ENCODE measurements at places on chromosomes 2 and 18.

DNA sequence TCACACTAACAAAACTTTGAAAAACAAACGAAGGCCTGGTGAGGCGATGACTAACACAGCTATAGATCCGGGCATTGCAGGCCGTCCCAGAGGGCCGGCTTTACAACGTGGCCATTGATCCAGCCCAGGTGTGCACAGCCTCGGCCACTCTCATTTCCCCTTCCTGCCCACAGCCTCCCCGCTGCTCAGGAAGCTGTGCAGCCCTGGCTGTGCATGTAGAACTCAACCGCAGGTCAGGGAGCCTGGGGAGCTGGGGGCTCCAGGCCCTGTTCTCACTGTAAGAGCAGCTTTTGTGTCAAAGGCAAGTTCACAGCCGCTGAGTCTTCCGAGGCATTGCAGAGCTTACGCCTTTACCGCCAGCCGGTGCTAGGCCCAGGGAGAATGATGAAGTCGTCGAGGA lies 87.2 kb downstream of the LONRF2 start:
- no peak for DNase-seq

- peak; percentile 54 for DNase-seq
Measured at GRCh38 chr2:100606726-100607343, 44.0 kb downstream of the PDCL3 start.

GRCh38 chr2:18771212-18771611 lies 181.8 kb upstream of the NT5C1B start:
- DNase-seq: no peak

- no peak for DNase-seq
Measured at GRCh38 chr18:9750606-9751304, 42.7 kb downstream of the RAB31 start.

- no peak for DNase-seq
Measured at GRCh38 chr18:64840911-64841701, 692.2 kb upstream of the LINC00305 start.

GRCh38 chr2:224729435-224729834 lies 13.3 kb upstream of the CCDC195 start:
- DNase-seq: no peak

DNA sequence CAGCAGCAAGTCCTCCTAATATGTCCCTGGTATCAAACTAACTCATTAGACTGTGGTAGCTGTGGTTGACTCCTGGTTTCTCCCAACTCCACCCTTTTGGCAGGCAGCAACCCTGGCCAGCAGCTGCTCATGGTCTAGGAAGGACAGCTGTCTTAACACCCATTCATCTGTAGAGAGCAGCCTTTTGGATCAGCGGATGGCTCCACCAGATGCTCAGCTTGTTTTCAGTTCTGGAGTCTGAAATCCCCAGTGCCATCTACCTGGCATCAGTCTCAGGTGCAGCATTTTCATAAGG lies 100.5 kb downstream of the SPOPL start:
- DNase-seq: no peak

GRCh38 chr2:46977899-46978298 lies 62.3 kb upstream of the MCFD2 start:
- peak; percentile 84 for DNase-seq

DNA sequence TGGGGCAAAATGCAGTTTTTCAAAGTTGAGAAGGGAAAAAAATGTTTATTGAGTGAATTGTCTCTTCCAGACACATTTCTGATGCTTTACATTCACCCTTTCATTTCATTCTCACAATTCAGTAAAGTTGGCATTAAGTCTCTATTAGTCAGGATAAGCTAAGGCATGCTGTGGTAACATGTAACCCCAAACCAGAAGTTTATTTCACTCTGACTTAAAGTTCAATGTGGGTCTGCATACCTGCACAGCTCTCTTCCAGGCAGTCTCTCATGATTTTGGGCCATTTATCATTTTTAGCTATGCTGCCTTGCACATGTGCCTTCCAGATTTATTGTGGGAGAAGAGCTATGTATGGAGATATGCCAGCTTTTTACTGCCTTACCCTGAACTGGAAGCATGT lies 48.0 kb downstream of the DDX18 start:
- no peak for DNase-seq

- DNase-seq: no peak
Measured at GRCh38 chr2:159144776-159145614, 141.5 kb downstream of the WDSUB1 start.

DNA sequence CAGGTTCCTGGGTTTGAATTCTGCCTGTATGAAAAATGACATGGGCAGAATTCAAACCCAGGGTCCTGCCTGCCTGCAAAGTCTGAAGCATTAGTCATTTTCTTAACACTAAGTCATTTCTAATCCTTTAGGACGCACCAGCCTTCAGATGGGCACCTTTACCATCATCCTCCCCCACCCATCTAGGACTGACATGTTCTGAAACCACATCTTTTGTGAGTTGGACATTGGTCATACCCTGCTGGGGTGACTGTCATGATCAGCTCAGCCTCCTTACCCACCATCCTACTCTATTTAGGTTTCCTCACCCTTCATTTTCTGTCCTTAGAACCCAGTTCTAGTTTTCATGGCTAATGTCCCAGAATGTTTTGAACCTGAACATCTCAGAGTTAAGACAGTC lies 104.9 kb downstream of the TRIB2 start:
- DNase-seq: no peak

GRCh38 chr2:38436227-38436664 lies 59.2 kb upstream of the ATL2 start:
- DNase-seq: no peak

DNA sequence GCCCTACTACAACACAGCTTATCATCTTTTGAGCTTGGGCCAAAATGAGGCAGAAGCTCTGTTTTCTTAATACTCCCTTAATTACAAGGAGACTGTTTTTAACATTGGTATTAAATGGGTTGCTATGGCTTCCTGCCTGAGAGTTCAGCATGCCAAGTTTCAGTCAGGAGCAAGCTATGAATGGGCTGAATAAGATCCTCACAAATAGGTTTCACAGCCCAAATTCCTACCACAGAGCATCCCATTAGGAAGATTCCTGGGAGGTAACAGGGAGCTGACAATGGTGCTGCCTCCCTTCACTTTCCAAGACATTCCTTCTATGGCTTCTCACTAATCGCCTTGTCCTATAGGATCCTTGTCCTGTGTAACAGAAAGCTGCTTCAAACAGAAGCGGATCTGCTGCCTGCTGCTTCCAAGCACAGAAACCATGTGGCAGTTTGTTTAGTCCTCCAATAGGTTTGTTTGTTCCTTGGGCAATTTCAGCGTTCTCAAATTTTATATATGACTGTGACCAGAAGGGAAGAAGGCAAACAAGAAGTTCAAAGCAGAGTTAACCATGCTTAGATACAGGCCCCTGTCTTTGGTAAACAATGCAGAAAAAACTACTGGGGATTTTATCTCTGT lies 70.9 kb downstream of the NCKAP5 start:
- peak; percentile 40 for DNase-seq

DNA sequence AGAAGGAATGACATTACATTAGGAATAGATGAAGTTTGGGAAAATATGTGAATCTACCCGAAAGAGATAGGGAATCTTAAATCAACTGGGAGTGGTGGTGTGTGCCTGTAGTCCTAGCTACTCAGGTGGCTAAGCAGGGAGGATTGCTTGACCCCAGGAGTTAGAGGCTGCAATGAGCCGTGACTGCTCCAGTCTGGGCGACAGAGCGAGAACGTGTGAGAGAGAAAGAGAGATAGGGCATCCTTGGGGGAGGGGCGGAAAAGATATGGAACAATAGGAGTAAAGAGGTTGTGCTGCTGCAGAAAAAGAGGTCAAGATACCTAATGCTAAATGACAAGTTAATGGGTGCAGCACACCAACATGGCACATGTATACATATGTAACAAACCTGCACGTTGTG lies 47.1 kb upstream of the ADAM23 start:
- no peak for DNase-seq

DNA sequence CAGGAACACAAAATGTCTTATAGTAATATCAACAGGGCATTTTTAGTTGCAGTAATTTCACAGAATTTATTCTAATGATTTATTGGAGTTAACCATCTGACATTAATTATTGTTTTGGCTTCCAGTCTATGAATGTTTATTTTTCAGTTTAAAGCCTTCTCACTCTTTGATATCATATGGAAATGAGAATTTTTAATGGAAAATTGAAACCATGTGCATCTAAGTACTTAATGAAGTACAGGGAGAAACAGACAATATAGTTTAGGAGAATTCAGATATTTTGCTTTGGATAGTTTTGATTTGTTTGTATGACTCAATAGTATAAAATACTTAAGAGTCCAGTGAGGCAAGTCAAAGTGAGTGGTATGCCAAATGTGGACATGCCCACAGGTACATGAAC lies 126.1 kb downstream of the OLA1 start:
- no peak for DNase-seq

DNA sequence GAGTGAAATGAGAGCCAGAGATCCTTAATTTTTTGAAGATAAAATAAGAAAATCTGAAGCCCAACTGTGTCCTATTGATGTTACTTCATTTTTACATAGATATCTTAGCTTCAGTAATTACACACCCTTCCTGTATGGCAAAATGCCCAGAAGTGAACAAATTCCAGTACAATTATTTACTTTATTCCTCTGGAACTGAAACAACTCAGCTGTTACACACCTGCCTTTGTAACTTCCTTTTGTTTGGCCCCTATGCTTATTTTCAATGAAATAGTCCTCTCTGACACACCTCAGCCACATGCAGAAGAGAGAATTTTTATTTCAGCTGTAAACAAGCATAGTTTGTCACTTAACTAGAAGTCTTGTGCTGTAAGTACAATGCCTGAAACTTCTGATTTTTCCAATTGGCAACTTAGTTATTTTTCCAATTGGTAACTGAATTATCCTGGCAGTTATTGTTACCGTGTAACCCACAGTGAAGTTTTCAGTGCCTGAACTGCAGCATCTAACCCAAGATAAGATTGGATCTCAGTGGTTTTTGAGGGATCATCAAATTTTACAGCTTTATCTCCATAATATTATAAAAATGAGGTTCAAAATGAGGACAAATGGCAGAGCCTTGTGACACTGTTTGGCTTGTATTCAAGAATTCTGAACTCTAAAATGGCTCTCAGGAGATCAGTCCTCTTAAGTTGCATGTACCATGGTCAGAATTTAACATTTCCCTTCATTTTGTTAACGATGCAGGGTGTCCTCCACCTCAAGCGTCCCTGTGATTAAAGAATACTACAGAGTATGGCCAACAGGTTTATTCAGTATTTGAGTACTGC lies 82.6 kb downstream of the PKP4 start:
- no peak for DNase-seq

DNA sequence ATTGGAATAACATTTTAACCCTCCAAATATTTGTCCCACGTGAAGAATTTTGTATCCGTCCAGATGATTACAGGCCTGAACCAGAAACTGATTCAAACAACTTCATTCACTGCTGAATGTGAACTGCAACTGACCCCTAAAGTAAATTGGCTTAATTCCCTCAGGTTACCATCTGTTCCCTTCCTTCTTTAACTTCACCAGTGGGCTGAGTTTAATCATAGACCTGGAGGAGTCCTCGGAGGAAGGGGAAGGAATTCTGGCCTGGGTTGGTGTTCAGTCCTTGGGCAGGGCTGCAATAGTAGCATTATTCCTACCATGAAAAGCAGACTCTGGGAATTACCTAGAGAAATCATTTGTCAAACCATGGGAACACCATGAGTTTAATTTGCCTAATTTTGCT lies 207.4 kb downstream of the TMEM247 start:
- no peak for DNase-seq

- no peak for DNase-seq
Measured at GRCh38 chr18:62354151-62354550, 29.0 kb downstream of the TNFRSF11A start.

- DNase-seq: no peak
Measured at GRCh38 chr2:37283207-37283606, 41.4 kb downstream of the PRKD3 start.

GRCh38 chr2:207993151-207993763 lies 32.1 kb downstream of the PLEKHM3 start:
- DNase-seq: no peak

DNA sequence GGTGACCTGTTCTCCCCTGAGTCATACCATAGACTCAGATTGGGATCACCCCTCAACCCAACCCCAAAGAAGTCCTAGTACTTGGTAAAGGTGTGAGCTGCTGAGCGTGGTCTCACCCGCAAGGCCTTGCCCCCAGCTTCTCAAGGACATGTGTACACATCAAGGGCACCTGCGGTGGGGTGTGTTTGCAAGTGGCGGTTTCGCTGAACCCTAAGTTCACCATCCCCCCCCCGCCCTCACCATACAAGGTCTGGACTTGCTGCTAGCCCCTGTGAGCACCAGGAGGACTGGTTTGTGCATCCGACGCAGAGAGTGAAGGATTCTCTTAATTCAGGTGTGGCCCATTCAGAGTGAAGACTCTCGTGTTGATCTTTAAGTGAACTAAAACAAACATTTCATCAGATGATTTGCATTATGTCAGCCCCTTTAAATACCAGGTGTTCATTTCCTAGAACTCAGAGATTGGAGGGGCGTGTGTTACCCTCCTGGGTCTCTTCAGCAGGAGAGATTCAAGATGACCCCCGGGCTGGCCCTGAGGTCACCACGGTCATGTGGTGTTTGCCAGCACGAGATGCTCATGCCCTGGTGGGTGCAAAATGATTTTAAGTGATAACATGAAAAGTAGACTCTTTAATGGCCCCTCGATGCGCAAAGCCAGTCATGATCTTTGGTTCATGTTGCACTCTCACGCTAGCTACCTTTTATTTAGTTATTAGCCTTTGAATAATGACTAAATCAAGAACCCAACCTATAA lies 27.8 kb downstream of the MTERF4 start:
- DNase-seq: no peak

- DNase-seq: no peak
Measured at GRCh38 chr2:155125585-155126230, 427.2 kb downstream of the KCNJ3 start.

- DNase-seq: no peak
Measured at GRCh38 chr2:118301248-118301647, 213.0 kb downstream of the INSIG2 start.

- DNase-seq: no peak
Measured at GRCh38 chr18:3345452-3345851, 83.5 kb downstream of the MYL12B start.

DNA sequence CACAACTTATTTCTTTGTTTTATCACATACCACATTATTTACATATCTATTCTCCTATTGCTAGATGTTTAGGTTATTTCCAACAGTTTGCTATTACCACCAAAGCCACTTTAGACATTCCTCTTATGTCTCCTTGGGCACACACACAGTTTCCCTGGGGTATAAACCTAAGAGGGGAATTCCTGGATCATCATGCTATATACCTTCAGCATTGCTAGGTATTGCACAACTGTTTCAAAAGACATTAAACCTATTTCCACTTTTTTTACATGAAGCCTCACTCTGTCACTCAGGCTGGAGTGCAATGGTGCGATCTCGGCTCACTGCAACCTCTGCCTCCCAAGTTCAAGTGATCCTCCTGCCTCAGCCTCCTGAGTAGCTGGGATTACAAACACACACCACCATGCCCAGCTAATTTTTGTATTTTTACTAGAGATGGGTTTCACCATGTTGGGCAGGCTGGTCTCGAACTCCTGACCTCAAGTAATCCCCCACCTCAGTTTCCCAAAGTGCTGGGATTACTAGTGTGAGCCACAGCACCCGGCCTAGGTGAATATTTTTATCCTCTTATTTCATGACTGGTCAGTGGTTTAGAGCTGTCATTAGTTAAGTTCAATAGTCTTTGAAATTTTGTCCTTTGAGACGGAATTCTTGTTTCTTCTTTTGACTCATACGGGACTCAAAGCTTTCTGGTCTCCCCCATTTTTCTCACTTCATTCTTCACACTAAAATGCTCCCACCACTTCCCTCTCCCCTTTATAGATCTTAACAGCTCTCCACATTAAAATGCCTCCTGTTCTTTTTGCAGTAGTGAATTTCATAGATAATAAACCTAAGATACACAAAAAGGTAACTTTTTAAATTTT lies 30.3 kb downstream of the SULT1C4 start:
- DNase-seq: no peak
